ENCODE measurements at places on chromosomes 4 and X.

DNA sequence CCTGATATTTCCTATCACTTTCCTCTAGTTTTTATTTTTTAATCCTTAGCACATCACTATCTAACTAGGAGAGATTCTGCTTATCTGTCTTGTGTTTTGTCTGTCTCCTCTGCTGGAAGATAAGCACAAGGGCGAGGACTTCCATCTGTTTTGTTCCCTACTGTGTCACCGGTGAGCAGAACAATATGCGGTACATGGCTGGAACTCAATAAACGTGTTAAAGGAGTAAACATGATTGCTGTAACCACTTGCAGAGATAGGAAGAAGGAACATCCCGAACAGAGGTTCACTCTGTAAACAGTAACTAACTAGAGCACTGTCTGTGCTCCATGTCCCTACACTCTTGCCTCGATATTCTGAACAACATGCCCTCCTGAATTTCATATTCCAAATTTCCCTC, 5.2 kb downstream of the HS3ST1 start:
- DNase-seq = no peak

DNA sequence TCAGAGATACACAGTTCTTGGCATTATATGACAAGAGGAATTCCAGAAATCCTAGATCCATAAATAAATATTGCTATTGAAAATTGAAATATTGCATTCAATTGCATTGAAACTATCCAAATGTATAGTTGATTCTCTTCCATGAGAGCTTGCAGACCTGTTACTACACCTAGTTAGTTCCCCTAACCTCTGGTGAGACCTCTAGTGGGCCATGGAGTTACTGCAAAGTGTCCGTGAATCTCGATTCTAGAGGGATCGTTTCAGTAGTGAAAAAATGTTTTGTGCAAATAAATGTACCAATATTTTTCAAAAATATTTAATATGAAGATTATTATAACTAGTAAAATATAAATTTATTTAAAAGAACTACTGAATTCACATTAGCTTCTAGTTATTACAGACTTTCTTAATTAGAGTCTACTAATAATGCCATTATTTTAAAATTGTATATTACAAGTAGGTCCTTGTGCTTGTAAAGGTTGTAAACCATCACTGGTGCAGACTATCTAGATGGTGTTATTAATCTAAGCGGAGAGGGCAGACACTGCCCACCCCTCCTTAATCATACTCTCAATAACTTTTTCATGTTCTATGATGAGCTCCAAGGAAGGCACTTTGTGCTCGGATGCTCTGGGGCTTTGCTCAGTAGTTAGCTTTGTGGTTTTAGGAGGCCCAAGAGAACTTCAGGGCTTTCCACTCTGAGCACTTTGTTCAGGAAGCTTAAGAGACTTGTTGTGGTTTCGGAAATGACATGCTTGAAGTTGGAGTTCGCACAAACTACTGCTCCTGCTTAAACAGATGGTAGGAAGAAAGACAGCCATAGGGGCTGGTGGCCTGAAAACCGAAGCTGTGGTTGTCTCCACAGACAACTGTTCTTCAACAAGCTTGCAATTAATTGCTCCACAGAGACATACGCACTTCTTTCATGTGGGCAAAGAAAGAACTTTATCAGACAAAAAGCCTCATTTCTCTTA, 42.8 kb downstream of the IL21 start:
- DNase-seq = peak; percentile 17

GRCh38 chr4:146370841-146371240, 150.9 kb downstream of the SLC10A7 start:
- DNase-seq = no peak

- no peak for DNase-seq
Measured at GRCh38 chrX:47645530-47645929, 4.8 kb downstream of the ELK1 start.

DNA sequence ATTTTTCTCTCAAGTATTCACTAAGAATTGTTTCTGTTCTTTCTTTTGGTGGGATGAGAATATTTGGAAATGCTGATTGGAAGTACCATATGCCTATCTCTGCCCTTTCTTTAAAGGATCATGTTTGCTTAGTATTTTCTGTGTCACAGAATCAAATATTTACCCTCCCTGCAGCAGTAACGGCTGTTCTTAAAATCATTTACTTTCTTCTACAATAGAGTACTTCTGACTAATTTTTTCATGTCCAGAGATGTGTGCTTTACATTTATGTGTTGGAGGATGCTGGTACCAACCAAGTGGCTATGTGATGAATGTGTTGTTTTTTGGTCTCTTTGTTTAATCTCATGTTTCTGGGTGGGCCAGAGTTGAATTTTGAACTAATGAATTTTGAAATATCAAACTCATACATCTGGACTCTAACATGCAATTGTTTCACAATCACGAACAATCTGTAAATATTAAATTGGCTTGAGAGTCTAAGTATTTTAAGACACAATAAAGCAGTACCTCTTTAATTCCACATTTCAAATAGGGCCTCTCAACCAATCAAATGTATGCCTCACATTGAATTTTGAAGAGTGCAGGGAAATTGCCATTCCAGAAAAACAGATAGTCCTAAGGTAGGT, 59.4 kb upstream of the ARSJ start:
- DNase-seq = no peak
